ENCODE measurements at places on chromosomes 12 and 14.

- no peak for DNase-seq
Observed at GRCh38 chr12:6779708-6780432, 7.5 kb downstream of the LAG3 start.

GRCh38 chr14:80669426-80669825 lies 272.1 kb downstream of the CEP128 start:
- no peak for DNase-seq

DNA sequence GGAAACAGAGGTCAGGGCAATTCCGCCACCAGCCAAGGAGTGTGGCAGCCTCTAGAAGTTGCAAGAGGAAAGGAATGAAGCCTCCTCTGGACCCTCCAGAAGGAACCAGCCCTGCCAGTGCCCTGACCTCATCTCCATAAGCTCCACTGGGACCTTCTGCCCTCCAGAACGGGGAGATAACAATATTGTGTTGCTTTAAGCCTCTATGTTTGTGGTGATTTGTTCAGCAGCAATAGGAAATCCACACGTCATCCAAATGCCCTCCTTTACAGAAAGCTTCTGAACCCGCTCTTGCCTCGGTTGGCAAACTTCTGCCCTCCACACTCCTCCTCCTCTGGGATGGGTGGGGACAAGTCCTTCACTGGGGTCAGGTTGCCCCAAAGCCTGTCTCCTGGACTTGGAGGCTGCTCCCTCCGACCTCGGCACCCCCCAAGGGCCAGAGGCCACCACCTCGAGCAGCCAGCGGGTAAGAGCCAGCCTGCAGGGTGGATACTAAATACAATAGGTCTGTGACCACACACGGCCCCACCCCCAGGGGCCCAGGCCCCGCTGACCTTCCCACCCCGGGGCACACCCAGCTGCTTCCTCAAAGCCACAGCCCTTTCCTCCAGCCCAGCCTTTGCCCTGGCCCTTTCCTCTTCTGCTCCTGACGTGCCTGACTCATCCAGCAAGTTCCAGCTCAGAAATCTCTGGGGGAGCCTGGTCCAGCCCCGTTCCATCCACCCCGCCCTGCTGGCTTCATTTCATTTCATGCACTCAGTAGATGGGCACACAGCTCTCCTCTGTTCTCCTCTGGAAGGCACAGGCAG lies 58.7 kb upstream of the NCOR2 start:
- DNase-seq, result no peak

- DNase-seq, result no peak
Observed at GRCh38 chr14:73344319-73344718, 107.0 kb downstream of the PAPLN start.

- no peak for DNase-seq
Observed at GRCh38 chr14:53316504-53316903, 163.4 kb upstream of the DDHD1 start.
